ENCODE measurements at places on chromosomes 5 and 9.
A peak's percentile ranks its signal among the peaks of the same experiment; 100 is the strongest.

DNA sequence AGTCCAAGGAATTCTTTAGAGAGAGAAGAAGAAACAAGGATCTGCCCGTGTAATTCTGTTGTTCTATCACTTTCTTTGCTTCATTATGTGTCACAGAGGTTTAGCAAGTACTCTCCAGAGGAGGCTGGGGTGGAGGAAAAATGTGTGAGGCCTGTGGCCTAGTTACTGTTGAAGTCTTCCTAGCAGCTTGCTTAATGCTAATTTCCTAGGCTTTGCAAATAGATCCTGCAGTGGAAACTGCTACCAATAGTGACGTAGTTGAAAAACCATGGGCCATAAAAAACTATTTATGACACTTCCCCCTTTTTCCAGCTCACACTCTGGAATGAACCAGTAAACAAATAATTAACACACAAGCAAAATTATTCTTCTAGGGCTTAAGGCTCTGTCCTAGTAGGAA lies 27.0 kb upstream of the C9orf72 start:
- no peak for DNase-seq

- DNase-seq = no peak
Measured at GRCh38 chr9:92234514-92234913, 59.0 kb downstream of the IARS1 start.

DNA sequence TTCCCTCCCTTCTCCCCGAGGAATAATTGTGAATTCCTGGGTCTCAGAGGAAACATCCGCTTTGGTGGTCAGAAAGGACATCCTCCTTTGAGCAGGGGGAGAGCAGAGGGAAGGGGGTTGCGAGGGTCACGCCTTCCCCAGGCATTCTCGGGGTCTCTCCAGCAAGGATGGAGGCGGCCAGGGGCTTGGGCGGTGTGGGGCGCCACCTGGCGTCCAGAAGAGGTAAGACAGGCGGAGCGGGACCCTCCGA lies 129.1 kb downstream of the KCNIP1 start:
- DNase-seq = no peak

- no peak for DNase-seq
Measured at GRCh38 chr5:10157085-10157669, 92.5 kb downstream of the ATPSCKMT start.

DNA sequence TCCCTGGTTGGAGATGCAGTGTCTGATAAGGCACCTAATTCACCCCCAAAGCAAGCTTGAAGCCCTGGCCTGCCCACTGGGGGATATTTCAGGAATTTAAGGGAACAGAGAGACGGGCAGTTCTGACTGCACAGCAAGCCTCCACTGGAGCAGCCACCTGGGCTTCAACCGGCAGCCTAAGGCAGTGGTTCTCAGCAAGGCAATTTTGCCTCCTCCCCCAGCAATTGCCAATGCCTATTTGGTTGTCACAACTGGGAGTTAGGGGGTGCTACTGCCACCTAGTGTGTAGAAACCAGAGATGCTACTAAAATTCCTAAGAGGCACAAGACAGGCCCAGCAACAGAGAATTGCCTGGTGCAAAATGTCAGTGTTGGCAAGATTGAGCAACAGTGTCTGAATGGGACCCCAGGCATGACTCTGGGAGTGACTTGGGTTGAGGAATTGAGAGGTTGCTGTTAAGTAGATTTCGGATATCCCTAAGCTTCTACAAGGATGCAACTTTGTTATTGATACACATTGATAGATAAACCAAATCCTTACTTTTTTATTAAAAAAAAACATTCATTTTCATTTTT lies 58.7 kb upstream of the CTSL start:
- DNase-seq = peak; percentile 16

GRCh38 chr5:61617039-61617438 lies 285.0 kb downstream of the ZSWIM6 start:
- no peak for DNase-seq

DNA sequence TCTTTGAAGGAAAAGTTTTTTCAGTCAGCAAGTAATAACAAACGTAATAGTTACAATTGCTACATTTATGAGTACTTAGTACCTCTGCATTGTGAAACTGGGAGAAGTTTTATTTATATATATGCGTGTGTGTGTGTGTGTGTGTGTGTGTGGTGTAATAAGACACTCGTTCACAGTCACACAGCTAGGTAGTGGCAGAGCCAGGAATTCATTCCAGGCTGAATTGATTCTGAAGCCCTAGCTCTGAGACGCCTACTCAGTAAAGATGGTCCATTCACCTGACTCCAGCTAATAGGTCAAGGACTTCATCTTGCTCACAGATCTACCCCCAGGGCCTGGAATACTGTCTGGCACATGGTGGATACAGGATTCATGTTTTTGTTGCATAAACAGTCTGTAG lies 13.6 kb upstream of the CAST start:
- no peak for DNase-seq

DNA sequence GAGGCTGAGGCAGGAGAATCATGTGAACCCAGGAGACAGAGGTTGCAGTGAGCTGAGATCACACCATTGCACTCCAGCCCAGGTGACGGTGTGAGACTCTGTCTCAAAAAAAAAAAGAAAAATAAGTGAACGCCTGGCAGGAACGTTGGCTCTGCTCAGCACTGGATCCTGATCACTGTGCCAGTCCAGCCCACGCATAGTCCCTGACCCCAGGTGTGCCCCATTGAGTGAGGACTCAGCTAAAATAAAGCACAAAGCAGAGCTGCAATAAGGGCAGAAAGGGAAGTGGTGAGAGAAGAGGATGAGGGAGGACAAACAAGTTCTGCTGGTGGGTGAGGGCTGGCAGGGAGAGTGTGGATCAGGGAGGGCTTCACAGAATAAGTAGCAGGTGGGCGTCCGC lies 4.3 kb downstream of the GRHPR start:
- DNase-seq = no peak

- peak; percentile 5 for DNase-seq
Measured at GRCh38 chr5:126801992-126802294, 25.0 kb downstream of the LMNB1 start.

DNA sequence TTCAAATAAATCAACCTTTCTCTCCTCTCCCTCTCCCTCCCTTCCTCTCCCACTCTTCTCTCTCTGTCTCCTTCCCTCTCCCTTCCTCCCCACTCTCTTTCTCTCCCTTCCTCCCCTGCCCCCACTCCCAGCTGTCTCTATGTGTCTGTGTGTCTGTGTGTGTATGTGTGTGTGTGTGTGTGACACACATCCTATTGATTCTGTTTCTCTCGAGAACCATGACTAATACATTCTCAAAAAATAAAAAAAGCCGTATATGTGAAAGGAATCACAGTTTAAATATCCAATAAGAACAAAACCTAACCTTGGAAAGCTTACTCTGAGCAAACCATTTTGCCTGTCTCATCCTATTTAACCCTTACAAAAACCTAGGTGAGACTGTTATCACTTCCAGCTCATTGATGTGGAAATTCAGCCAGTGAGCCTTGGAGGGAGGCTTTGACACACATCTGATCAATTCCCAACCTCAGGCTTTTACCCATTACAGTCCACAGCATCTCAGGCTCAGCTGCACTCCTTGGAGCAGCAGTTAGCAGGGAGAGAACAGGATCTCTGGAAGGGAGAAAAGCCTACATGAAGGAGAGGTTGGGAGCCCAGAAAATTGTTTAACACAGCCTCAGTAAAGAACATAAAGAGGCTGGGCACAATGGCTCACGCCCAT lies 8.3 kb downstream of the HSD17B3 start:
- no peak for DNase-seq

GRCh38 chr9:89992326-89993198 lies 387.8 kb downstream of the GADD45G start:
- no peak for DNase-seq

- no peak for DNase-seq
Measured at GRCh38 chr5:94153736-94154450, 412.5 kb upstream of the POU5F2 start.

- DNase-seq = peak; percentile 19
Measured at GRCh38 chr9:10855847-10856246, 243.0 kb upstream of the PTPRD start.

DNA sequence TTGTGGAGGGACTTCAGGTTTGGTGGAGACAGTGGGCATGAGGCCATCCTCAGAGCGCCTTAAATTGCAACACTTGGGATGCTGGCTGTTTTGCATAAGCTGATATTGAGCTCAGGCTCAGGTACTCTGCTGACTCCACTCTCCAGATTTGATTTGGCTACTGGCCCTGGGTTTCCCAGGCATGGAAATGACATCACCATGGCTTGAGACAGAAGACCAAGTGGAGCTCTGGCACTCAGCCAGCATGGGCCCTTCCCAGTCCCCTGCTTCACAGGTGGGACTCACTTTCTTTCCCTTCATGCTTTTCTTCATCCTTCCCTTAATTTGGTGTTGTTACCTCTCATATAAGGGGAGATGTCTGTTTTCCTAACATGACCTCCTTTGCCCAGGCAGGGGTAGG lies 72.0 kb upstream of the IL12B start:
- DNase-seq = no peak

- DNase-seq = no peak
Measured at GRCh38 chr9:38359297-38359653, 33.2 kb upstream of the ALDH1B1 start.

GRCh38 chr9:9938432-9938831 lies 674.4 kb downstream of the PTPRD start:
- DNase-seq = no peak

DNA sequence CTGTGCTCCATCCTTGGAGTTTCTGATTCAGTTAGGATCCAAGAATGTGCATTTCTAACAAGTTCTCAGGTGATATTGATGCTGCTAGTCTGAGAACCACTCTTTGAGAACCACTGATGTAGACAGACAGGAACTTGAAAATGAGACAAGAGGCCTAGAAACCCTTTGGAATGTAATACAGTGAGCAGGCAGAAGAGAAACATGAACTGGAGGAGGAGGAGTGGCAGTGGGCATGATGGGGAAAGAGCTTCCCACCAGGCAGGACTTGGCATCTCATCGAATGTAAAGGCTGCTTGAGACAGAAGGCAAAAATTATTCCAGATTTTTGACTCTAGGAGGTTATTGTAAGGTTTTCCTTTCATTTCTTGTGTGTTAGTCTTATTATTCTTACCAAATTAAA lies 295.8 kb upstream of the SGCD start:
- DNase-seq = no peak

- DNase-seq = no peak
Measured at GRCh38 chr9:68949271-68950000, 64.5 kb downstream of the PRKACG start.
